GM19239 (cell line): ENCODE measurements at places on chromosomes 2 and 18.

GRCh38 chr18:24878289-24878688 lies 417.9 kb downstream of the HRH4 start:
- no peak for DNase-seq

GRCh38 chr2:238743243-238744065 lies 104.4 kb upstream of the TWIST2 start:
- no peak for DNase-seq

DNA sequence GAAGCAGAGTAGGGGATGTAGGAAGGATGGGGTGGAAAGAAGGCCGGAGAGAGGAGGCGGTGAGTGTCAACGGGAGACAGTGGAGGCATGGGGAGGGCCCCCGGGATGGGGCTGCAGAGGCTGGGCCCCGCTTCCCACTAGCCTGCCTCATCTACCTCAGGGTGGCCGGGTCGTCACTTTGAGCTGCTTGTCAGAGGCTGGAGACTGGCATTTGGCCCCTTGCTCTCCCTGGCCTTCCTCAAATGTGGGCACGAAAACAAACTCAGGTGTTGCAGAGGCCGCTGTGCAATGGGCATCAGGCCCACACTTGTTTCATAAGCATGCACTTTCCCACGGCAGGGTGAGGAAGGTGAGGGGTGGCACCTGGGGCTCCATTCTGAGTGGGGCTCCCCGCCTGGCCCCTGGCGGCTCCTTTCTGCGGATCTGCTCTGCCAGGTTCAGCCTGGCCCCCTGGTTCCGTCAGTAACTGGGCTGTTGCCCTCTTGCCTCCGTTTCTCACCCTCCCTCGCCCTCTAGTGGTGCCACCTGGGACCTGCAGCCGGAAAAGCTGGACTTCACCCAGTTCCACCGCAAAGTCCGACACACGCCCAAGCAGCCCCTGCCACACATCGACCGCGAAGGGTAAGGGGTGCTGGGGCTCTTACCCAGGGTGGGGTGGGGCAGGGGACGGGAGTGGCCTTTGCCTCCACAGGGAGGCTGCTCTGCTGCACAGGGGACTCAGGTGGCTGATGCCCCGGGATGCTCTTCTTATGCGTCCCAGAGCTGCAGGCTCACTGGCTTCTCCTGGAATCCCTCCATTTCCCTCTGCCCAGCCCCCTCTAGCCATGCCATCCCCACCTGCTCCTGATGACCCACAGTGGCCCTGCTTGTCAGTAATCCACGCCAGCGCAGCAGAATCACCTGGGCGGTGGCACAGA lies 125.4 kb downstream of the CTIF start:
- peak; percentile 52 for DNase-seq

DNA sequence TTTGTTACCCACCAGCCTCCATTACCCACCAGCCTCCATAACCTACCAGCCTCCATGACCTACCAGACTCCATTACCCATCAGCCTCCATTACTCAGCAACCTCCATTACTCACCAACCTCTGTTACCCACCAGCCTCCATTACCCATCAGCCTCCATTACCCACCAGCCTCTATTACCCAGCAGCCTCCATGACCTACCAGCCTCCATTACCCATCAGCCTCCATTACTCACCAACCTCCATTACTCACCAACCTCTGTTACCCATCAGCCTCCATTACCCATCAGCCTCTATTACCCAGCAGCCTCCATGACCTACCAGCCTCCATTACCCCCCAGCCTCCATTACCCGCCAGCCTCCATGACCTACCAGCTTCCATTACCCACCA lies 133.3 kb upstream of the HS6ST1 start:
- DNase-seq, result no peak

- DNase-seq, result no peak
Observed at GRCh38 chr2:173357346-173357745, 2.7 kb downstream of the CDCA7 start.

DNA sequence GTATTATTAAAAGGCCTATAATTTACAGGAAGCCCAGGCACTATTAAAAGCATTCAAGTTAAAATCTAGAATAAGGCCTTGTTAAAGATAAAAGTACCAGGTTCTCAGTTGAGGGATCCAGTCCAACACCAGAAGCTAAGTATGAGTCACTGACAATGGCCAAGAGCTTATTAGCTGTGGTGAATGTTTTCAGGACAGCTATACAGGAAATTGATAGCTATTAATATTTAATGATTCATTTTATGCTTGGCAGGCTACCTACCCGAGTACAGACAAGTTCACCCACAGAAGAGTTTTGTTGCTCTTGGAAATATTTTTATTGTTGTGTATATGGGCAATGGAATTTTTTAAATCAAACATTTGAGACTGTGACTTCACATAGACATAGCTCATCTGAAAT lies 729.6 kb upstream of the ZNF804A start:
- DNase-seq, result no peak

- DNase-seq, result no peak
Observed at GRCh38 chr2:168594778-168595177, 138.7 kb downstream of the CERS6 start.
